NCI-H1694 treated with DMSO at 0.1 percent for 48 hours (cell line): ENCODE measurements at places on chromosomes 12 and 14.

DNA sequence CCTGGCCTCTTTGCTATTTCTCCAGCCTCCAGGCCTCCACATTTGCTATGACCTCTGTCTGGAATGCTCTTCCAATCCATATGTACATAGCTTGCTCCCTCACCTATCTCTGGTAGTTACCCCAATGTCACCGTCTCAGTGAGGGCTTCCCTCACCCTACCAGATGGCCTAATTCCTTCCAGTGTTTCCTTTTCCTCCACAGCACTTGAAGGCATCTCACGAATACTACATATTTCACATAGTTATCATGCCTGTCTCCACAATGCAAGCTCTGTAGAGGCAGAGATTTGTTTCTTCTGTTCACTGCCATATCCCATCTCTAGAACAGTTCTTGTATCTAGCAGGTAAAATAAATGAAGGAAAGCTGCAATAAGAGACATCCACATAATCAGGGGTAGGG is 21.3 kb upstream of the HSP90B1 start:
- DNase-seq: no peak

GRCh38 chr12:4824380-4824779 is 85.3 kb upstream of the KCNA1 start:
- no peak for DNase-seq

GRCh38 chr14:55482936-55483605 is 42.7 kb upstream of the TBPL2 start:
- no peak for DNase-seq

GRCh38 chr14:38710881-38711280 is 392.2 kb downstream of the SEC23A start:
- no peak for DNase-seq

GRCh38 chr14:93121030-93121834 is 5.5 kb upstream of the ITPK1 start:
- no peak for DNase-seq

GRCh38 chr14:46018846-46019420 is 632.6 kb downstream of the RPL10L start:
- DNase-seq: no peak

DNA sequence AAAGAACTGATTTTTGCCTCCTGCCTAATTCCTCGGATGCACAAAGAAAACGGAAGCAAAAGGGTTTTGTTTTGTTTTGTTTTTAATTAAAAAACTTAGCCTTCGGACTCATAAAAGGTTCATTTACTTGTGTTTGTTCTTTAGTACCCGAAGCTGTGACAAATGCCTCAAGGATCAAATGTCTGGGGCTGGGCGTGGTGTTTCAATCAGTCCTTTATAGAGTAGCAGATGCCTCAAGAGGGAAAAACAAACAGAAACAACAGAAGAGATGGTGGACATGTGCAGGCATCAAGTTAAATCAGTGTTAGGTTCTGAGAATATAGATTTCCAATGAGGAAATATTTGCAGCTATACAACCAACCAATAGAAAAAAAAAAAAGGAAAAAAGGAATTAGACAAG is 1.6 kb upstream of the WIF1 start:
- DNase-seq: no peak

- no peak for DNase-seq
Measured at GRCh38 chr14:85315290-85315689, 214.7 kb upstream of the FLRT2 start.

DNA sequence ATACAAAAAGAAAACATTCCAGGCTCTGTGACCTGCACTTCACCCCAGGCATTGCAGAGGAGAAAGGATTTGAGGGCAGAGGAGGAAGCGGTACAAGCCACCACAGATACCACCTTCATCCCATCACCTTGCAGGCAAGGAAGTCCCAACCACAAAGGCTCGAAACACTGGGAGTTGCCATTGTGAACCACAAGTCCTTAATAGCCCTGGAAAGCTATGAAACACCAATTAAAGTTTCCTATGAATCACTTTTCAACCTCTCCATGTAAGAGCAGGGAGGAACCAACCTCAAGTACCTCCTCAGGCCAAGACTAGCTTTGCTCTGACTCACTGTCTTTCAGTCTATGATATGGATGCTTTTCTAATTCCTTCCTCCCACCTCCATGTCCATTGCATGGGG is 27.0 kb downstream of the MAP3K9 start:
- no peak for DNase-seq

DNA sequence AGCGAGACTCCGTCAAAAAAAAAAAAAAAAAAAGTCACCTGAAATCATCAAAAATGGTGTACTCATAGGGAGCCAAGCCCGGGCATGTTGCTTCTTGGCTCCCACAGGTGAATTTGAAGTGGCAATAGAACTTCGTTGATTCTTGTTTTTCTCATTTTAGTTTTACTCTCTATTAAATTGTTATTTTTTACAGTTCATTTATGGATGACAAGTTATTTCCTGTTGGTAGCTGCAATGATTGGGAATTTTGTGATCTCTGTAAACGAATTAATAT is 1.3 kb downstream of the TM7SF3 start:
- DNase-seq: no peak

DNA sequence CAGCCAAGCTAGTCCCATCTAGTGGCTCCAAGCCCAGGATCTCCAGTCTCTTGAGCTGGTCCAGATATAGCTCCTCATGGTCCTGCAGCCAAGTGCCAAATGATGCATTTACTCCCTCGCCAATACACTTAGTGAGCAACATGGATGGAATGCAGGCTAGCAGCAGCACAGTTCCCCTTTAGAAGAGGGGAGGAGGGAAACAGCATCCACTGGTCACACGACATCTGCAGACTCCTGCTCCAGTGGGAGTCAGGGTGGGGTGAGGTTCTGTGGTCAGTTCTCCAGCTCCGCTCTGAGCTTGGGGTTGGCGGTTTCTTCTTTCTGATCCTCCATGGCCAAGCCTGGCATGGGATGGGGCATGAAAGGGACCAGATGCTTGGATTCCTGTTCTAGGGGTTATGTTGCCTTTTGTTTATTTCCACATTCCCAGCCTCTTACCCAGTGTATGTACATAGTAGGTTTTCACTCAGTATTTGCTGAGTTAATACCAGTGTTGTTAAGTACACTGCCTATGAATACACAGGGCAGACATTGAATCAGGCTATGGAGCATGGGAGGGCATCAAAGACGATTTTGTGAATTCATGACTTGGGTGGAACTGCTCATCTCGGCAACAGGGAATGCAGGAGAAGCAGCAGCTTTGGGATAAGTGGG is 57.3 kb downstream of the GALNT16 start:
- no peak for DNase-seq

GRCh38 chr12:64696080-64696741 is 63.0 kb downstream of the GNS start:
- peak; percentile 31 for DNase-seq

DNA sequence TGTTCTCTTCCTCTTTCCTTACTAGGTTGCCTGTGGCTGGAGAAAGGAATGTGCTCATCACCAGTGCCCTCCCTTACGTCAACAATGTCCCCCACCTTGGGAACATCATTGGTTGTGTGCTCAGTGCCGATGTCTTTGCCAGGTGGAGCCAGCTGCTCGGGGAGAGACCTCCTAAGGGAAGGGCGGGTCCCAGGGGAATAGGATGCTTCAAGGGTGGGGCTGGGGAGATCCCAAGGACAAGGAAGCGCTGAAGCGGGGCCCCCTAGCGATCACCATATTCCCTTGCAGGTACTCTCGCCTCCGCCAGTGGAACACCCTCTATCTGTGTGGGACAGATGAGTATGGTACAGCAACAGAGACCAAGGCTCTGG is 10.2 kb downstream of the MARS1 start:
- DNase-seq: no peak

DNA sequence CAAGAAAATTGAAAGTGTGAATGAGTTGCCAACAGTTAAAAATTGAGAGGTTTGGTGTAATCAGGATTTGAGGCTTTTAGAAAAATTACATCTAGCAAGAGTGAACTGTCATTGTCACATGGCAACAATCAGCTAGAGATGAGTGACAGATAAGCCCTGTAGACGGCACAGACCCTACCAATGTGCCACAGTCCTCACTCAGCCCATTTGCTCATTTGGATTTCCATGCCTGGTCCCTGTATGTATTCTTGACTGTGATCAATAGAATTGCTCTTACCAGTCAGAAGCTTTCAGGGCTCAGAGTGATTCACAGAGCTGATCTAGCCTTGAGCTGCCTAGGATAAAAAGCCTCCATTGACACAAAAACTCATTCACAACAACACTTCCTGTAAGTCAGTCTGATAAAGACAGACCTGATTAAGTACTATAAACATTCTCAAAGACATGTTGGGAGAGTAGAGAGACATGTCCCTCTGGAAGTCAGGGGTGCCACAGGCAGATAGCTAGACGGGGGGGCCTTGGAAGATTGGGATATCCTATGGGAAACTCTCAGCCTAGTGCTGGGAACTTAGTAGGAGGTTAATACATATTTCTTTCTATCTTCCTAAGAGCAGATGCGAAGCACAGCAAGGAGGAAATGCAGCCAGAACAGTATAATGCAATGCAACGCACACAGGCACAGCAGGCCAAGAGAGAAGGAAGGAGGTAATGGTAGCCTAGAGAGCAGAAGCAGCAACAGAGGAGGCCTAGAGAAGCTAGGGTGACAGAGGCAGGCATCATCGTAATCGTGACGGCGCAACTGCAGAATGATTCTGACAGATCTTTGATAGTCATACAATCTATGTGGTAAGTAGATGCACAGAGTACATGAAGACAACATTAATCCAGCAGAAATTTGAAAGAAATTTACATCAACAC is 2.0 kb upstream of the PELI2 start:
- no peak for DNase-seq

- no peak for DNase-seq
Measured at GRCh38 chr12:57539-57938, 9.0 kb upstream of the IQSEC3 start.

- DNase-seq: no peak
Measured at GRCh38 chr12:121748571-121749265, 36.2 kb downstream of the TMEM120B start.

GRCh38 chr12:30178916-30179315 is 395.2 kb upstream of the TMTC1 start:
- DNase-seq: no peak

GRCh38 chr12:11863478-11863906 is 207.2 kb upstream of the BCL2L14 start:
- no peak for DNase-seq

GRCh38 chr14:29580763-29581162 is 346.9 kb downstream of the PRKD1 start:
- no peak for DNase-seq

DNA sequence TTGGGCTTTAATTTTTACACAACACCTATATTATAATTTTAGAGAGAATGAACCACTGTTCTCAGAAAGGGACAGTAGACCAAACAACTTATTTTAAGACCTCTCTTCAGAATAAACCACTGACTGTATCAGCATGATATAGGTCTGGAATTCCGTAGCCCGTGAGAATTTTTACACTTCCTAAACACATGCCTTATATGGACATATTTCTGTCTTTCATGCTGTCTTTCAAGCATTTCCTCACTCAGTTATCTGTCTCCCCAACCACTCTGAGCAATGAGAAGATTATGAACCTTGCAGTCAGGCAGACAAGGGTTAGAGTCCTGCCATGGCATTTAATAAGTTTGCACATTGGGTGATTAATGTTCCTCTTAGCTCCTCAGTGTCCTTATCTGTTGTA is 17.4 kb upstream of the NEUROD4 start:
- DNase-seq: no peak

DNA sequence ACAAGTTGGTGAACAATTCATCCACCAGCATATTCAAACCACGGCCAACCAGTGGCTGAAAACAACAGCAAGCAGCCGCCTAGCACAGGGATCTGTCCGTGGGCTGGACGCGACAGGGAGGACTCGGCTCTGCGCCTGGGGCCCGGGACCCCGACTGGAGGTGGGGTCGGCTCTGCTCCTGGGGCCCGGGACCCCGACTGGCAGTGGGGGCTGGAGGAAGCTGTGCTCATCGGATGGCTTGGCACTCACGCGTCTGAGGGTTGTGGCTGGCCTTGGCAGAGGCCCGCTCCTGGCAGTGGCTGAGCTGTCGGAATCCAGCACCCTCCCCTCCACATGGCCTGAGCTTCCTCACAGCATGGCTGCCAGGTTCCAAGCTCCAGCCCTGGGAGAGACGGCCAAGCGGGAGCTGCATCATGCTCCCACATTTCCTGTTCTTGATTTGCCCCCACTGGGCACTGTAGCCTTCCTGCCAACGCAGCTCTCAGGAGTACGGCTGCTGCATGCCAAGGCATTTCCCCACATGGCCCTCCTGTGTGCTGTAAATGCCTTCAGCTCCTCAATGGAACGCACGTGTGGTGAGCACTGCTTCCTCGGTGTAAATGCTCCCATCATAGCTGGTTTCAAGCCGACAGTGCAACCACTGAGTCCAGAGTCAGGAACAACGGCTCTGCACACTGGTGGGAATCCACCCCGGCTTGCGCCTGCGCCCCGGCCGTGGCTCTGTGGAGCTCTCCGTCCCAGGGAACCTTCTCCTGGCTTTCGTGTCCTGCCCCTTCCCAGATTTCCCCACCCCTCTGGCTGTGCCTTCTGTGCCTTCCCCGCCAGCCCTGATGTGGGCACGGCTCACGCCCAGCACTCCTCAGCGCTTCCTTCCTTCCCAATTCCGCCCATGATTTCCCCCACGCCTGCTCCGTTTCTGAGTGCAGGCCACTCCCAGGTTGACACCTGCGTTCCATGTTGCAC is 7.3 kb upstream of the GALNT9 start:
- DNase-seq: no peak
